Adrenal gland (tissue), 19 donors: ENCODE measurements at places on chromosomes 1 and 21. TPM values are rescaled to one million over a fixed set of nuclear protein-coding genes. Genes with fewer than 3 reads are reported as not detected.

GRCh38 chr21:41280115-41280919 lies 36.3 kb upstream of the FAM3B start:
- peaks cover 6% of the 10 kb centered on the region for H3K27me3 ChIP-seq
- H3K4me1 ChIP-seq = no peaks in the 10 kb centered on the region
- no peak overlapping the region for H3K27ac ChIP-seq
- H3K4me3 ChIP-seq = no peak overlapping the region

DNA sequence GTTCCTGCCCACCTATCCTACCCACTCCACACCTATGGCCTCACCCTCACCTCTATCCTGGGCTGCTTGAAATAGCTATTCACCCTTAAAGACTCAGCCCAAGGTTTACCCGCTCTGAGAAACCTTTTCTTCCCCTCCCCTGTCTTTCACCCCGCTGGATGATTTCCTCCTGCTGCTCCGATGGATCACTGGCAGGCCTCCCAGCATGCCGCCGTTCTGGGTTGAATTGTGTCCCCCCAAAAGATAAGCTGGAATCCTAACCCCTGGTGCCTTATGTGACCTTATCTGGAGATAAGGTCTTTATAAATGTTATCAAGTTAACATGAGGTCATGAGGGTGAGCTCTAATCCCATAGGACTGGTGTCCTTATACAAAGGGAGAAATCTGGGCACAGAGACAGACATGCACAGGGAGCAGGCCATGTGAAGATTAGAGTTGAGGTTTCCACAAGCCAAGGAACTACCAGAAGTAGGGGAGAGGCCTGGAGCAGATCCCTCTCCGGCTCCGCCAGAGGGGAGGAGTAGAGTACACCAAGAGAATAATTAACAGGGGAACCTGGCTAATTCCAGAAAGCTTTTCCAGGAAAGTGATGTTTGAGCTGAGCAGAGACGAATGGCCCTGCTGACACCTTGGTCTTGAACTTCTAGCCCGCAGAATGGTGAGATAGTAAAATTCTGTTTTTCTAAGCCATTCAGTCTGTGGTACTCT lies 110.0 kb upstream of the SERBP1 start:
- no peak overlapping the region for H3K27ac ChIP-seq
- H3K27me3 ChIP-seq = no peaks in the 10 kb centered on the region
- H3K4me3 ChIP-seq = no peak overlapping the region
- no peaks in the 10 kb centered on the region for H3K36me3 ChIP-seq
- DNase-seq = no peak

DNA sequence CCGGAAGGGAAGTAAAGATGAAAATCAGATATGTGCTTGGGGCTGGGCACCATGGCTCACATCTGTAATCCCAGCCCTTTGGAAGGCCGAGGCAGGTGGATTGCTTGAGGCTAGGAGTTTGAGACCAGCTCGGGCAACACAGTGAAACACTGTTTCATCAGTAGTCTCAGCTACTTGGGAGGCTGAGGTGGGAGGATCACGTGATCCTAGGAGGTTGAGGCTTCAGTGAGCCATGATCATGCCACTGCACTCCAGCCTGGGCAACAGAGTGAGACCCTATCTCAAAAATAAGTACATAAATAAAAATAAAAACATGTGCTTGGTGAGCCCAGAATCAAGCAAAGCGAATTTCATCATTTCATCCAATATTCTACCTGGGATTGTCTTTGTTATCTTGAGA lies 23.3 kb upstream of the PCP4 start:
- DNase-seq = no peak
- H3K4me3 ChIP-seq = no peak overlapping the region
- H3K4me1 ChIP-seq = no peaks in the 10 kb centered on the region
- H3K27ac ChIP-seq = no peak overlapping the region
- H3K36me3 ChIP-seq = no peaks in the 10 kb centered on the region

GRCh38 chr1:77282866-77283539 lies 1.2 kb downstream of the AK5 start:
- H3K4me3 ChIP-seq = no peak overlapping the region
- no peaks in the 10 kb centered on the region for H3K36me3 ChIP-seq
- H3K4me1 ChIP-seq = no peaks in the 10 kb centered on the region
- H3K27ac ChIP-seq = no peak overlapping the region
- DNase-seq = no peak
- peaks cover 25% of the 10 kb centered on the region for H3K27me3 ChIP-seq

GRCh38 chr1:160954158-160955104 lies at the start of gene ITLN2:
TSS of gene ITLN2 (minus strand) at chr1:160954809. CDS start at chr1:160954741, 68 bp downstream.
- no peaks in the 10 kb centered on the region for H3K36me3 ChIP-seq
- no peaks in the 10 kb centered on the region for H3K27me3 ChIP-seq
- peak; percentile 17 for DNase-seq
- no peak within 1 kb of the TSS for H3K27ac ChIP-seq
- H3K4me3 ChIP-seq = no peak within 1 kb of the TSS

DNA sequence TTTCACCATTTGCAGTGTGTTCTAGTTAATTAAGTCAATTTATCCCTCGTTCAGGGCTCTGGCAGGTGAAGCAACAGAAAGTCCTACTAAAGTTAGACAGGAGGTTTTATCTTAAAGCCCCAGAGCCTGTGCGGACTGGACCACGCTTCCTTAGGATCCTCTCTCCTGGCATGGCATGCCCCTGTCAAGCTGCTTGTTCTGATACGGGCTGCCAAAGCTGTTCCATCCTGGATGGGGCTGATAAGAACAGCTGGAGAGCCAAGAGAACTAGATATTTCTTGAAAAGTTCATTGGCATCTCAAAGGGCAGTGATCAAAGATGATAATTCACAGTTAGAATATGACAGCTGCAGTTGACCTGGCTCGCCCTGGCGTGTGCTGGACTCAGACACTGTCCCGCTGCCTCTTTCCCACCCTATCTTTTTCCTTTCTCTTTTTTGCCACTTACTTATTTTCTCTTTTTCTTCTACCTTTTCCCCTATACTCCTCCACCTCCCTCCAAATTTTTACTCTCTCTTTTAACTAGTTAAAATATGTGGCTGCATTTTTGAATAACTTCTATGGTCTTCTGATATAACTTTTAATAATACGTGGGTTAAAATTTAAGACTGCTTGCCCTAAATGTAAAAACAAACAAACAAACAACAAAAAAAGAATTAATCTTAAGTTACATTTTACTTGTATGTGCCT lies 96.7 kb downstream of the ABCA4 start:
- H3K27me3 ChIP-seq = no peaks in the 10 kb centered on the region
- DNase-seq = no peak
- H3K27ac ChIP-seq = no peak overlapping the region
- H3K36me3 ChIP-seq = no peaks in the 10 kb centered on the region

DNA sequence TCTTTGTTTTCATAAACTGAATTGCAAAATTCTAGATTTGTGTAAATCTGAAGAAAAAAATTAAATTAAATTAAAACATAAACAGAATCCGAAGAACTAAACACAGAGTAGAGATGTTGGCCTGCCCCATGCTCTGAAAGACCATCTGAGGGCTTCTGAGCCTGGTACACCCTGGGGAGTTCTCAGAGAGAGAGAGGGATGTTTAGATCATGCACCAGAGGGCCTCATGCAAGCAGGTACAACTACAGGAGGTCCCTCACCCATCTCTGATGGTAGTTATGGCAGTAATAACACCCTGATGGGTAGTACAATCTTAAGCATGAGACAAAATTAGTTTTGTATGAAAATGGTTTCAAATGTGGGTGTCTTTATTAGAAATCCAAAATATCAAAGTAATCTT lies 127.7 kb downstream of the TGFB2 start:
- H3K4me1 ChIP-seq = peaks cover 6% of the 10 kb centered on the region
- no peaks in the 10 kb centered on the region for H3K27me3 ChIP-seq
- no peak overlapping the region for H3K27ac ChIP-seq
- DNase-seq = no peak
- H3K36me3 ChIP-seq = no peaks in the 10 kb centered on the region

GRCh38 chr1:33005117-33005837 lies 31.4 kb downstream of the AK2 start:
- H3K4me1 ChIP-seq = peaks cover 23% of the 10 kb centered on the region
- H3K4me3 ChIP-seq = no peak overlapping the region
- no peaks in the 10 kb centered on the region for H3K27me3 ChIP-seq
- H3K27ac ChIP-seq = peak overlapping the region; percentile 62
- peaks cover 14% of the 10 kb centered on the region for H3K36me3 ChIP-seq

GRCh38 chr1:206850401-206850800 lies 15.0 kb upstream of the IL20 start:
- no peaks in the 10 kb centered on the region for H3K36me3 ChIP-seq
- no peak overlapping the region for H3K27ac ChIP-seq
- H3K27me3 ChIP-seq = peaks cover 6% of the 10 kb centered on the region
- no peaks in the 10 kb centered on the region for H3K4me1 ChIP-seq

DNA sequence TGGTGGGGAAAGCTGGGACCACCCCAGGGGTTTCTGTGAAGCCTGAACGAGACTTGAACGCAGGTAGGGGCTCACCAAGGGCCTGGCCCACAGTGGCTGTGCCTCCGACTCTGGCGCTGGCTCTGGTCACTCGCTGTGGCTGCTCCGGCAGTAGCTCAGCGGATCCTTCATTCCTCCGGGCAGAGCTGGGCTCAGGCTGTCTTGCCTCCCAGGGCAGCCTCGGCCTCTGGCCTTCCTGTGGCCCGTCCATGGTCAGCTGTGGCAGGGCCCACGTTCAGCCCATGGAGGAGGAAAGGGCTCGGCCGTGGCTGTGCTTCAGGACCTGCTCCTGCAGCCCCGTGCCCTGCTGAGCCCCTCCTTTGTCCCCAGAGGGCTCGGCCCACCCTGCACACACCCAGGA lies 162.9 kb upstream of the C1orf174 start:
- H3K4me1 ChIP-seq = no peaks in the 10 kb centered on the region
- H3K27ac ChIP-seq = no peak overlapping the region
- DNase-seq = no peak
- H3K36me3 ChIP-seq = no peaks in the 10 kb centered on the region
- no peak overlapping the region for H3K4me3 ChIP-seq

MYOC gene
- 0.95 TPM for polyA plus RNA-seq

PCSK9 gene
- 0.15 TPM for polyA plus RNA-seq

CSTB gene
- 116 TPM for polyA plus RNA-seq
